ENCODE measurements at places on chromosomes 4 and X.
A peak's percentile ranks its signal among the peaks of the same experiment; 100 is the strongest.

GRCh38 chrX:10099411-10099810 lies 57.4 kb upstream of the CLCN4 start:
- no peak for DNase-seq

DNA sequence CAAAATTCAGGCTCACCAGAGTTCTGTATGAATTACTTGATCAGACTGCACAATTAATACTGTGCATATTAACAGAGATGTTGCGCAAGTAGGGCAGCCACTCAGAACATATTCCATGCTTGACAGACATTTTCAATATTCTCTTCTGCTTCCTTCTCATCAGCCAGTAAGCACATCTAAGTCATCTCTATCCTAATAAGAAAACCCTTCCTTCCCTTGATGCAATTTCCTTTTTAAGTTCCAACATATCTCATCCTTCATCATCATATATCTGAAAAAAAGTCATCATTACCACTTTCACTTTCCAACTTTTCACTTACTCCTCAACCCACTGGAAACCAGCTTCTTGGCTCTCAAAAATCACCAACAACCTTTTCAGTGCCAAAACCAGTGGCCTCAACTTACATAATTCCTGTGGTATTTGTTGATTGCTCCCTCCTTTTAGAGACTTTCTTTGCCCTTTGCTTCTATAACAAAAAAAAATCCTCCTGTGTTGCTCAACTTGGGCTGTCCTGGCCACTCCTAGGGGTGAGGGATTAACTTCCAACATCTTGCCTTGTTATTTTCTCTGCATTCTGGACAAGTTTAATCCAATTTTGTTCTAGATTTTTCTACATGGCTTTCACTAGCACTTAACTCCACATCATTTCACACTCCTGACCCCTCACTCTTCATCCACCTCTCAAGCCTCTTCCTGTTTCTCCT lies 14.1 kb downstream of the MBNL3 start:
- DNase-seq = no peak

- DNase-seq = no peak
Observed at GRCh38 chr4:187268940-187269339, 545.3 kb upstream of the FAT1 start.

- DNase-seq = peak; percentile 79
Observed at GRCh38 chr4:105637408-105638176, 70.9 kb downstream of the INTS12 start.

DNA sequence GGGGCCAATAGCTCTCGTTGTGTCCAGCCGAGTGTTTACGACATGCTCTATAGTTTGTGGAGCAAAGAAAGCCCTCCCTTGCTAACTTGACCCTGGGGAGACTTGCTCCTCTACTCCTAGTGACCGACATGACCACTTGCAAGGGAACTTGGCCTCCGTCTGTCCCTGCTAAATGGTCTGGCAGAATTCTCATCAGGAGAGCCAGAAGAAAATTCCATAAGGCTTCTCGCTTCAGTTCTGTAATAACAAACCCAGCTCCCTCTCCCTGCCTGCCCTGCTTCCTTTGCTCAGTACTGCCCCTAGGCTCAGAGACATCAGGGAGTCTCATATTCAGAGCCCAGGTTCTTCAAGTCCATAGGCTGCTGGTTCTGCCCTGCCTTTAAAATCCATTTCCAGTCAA lies 13.0 kb downstream of the DOCK11 start:
- DNase-seq = no peak

DNA sequence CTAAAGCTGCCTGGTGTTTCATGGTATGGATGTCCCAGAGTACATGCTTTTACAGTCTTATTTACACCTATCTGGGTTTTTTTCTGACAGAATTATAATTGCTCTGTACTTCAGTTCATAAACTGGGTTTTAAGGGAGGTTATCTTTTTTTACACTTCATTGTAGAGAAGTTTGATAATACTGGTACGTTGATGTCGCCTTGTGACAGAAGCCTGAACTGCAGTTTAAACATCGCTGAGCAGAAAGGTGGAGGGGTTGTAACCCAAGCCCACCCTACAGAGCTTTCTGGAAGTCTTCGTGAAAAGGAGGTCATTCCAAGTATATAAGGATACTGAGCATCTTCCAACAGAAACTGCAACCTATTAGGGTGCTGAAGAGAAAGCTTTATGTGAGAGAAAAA lies 46.4 kb downstream of the BEX1 start:
- DNase-seq = no peak

GRCh38 chr4:103786014-103786413 lies 66.2 kb upstream of the TACR3 start:
- DNase-seq = peak; percentile 40

DNA sequence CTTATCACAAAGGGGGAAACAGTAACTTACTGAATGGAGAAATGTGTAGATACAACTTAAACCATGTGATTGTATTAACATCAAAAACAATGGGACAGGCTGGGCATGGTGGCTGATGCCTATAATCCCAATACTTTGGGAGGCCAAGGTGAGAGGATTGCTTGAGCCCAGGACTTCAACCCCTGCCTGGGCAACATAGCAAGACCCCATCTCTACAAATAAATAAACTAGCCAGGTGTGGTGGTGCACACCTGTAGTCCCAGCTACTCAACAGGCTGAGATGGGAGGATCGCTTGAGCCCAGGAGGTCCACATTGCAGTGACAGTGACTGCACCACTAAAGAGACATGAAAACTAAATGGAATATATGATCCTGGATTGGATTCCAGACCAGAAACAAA lies 26.4 kb downstream of the TMEM184C start:
- DNase-seq = no peak

DNA sequence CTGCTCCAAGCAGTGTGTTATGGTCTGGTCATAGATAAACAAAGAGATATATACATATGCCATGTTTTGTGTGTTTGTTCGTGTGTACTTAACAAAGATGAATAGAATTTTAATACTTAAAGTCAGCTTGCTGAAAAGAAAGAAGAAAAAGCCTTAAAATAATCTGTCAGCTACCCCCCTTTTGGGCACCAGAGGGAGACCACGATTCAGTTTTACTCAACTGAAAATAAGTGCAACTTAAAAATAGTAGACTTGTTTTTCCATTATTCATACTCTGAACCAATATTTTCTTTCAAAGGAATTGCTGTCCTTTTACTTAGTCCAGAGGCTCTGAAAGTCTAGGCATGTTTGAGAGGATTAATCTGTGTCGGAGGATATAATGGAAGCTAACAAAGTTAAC lies 181.7 kb upstream of the AGTR2 start:
- no peak for DNase-seq

GRCh38 chr4:17664755-17665154 lies 50.3 kb downstream of the MED28 start:
- no peak for DNase-seq

- no peak for DNase-seq
Observed at GRCh38 chr4:178347111-178347510, 904.9 kb upstream of the AGA start.

- DNase-seq = no peak
Observed at GRCh38 chrX:64191281-64192010, 14.1 kb downstream of the AMER1 start.

DNA sequence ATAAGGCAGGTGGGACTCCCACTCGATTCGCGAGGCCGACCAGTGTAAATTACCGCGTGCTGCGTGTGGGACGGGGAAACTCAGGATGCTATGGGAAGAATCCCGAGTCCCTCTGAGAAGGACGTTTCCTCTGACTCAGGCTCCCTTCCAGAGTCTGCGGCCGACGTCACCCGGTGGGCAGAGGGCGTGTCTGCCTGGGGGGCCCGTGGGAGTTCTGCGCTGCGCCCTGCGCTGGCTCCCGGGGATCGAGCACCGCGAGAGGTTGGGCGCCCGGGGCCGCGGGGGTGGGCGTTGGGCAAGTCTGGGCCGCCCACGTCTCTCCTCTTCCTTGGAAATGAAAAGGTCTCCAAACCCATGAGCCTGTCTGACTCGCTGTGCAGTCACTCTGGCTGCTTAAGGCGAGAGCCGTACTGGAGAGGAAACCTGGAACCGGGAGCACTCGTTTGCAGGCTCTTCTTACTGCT lies 568 bp downstream of the NIPAL1 start:
- DNase-seq = peak; percentile 41

DNA sequence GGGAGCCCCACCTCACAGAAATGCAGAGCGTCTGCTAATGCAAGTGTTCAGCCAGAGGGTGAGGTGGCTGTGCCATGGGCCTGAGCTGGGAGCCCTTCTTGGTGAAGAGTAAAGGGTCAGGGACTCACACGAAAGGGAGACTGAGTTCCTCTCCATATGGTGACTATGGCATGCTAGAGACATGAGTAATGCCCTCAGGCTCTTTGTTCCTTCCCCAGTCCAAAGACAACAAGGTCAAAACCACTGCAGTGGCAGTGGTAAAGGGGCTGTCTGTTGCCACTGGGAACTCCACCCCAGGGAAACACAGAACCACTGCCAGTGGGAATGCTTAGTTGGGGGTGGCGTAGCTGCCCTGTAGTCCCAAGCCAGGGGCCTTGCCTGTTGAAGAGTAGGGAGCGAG lies 22.4 kb downstream of the RAB40AL start:
- DNase-seq = no peak

DNA sequence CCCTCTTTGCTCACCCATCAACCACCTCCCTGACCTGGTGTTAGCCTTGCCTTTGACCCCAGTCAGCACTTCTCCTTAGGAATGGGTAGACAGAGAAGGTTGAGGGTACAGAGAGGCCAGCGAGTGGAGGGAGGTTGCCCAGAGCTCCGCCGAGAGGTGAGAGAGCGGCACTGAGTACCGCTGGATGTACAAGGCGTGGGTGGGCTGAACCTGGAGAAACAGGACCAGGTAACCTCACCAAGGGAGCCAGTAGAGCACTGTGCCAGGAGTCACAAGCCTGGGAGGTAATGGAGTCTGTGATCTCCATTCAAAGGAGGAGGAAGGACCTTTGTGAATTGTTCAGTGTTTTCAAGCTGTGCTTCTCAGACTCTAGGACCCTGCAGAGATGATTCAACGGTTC lies 256.2 kb downstream of the EVC2 start:
- DNase-seq = no peak

DNA sequence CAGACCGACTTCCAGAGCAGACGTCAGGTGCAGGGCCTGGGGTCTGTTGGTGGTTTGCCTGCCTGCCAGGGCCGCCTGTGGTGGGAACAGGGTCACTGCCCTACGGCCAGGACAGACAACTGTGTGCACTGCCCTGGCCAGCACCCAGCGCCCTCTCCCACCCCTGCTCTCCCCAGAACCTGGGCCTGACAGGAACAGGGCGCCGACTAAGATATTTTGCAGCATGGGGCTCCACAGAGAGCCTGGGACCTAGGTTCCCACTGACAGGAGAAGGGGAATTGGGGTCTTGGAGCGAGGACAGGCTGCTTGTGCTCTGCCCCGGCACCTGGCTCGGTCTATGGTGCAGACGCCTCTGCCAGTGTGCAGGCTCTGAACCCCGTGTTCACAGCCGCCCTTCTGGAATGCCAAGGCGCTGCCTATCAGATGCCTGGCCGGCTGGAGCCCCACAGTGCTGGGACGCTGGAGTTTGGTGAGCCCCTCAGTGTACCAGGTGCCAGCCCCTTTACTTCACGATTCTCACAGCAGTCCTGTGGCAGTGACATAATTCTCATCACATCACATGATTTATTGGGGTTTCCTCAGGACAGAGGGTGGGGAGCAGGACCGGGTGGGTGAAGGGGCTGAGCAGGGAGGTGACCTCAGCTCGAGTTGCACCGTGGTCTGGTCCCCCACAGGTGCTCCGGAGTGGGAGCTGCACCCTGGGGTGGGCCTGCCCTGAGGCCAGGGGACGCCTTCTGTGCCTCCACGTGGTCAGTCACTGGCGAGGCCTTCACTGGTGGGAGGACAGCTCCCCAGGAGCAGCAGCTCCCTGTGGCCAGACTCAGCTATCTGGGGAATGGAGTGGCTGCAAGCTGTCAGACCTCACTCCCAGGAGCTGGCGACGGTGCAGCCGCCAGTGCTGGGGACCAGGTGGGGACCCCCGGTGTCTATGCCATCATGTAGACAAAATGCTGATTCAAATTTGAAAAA lies 113.8 kb upstream of the LRPAP1 start:
- DNase-seq = no peak

DNA sequence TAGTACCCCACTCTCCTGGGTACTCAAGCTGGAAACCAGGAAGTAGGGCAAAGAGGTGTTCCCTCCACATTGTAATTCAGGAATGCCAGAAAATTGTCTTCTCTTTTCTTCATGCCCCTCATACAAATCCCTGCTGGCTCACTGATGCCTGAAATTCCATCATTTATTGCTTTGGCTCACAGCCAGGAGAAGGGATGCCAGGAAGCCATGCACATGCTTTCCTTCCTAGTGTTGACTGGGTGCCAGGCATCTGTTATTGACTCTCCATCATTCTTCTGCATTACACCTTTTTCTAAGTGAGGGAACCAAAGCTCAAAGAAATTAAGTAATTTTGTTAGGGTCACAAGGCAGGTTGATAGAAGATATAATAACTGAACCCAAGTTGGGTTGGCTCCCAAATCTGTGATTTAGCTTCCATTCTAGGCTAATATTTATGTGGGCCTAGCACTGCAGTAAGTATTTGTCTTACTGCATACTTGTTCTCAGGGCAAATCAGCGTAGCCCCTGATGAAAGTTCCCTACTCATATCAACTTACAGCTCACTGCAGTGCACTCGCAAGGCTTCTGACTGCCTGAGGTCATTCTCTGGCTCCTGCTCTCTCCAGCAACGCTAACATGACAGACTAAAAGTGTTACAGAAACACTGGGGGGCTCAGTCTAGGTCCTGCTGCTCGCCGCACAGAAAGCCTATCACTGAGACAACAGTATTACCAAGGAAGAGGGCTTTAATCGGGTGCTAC lies 89.0 kb downstream of the TRAPPC11 start:
- peak; percentile 26 for DNase-seq

- no peak for DNase-seq
Observed at GRCh38 chr4:3221184-3221494, 27.8 kb upstream of the MSANTD1 start.

DNA sequence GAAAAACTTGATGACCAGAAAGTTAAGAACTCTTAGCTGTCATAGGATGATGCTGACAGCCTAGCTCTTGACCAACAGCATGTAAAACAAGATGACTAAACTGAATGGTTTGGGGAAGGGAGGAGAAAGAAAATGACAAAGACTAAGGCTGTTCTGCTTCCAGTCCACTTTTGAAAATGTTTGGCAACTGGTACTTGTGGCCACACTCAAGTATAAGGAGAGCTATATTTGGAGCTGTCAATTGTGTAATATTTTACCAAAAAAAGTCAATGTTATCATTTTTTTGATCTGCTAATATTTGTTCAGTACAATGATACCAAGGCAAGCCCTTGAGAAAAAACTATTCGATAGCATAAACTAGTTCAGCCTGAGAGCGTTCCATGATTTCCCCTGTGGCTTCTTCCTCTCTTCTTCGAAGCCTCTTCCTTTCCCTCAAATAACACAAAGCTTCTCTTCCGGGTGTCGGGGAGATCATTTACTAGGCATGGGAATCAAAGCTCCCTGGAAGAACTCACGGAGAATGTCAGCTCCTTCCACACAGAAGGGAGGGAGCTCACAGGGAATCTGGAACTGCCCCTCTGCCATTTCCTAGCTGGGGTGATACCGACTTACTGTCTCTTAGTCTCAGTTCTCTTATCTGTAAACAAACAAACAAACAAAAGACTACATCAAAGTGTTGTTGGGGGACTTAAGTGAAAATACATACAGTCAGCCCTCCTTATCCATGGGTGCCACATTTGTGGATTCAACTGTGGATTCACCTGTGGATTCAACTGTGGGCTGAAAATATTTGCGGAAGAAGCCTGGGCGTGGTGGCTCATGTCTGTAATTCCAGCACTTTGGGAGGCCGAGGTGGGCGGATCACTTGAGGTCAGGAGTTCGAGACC lies 82.6 kb downstream of the SCD5 start:
- DNase-seq = no peak
